G401 (cell line): ENCODE measurements at places on chromosomes 3 and 15. TPM values are rescaled to one million over a fixed set of nuclear protein-coding genes. Genes with fewer than 3 reads are reported as not detected.

The ARL6 gene
- 2.0 and 3.0 TPM in 2 replicates for total RNA-seq

The KBTBD13 gene
- total RNA-seq: 0.37 TPM in 1 of 2 replicates, not detected in the other

The KIF9 gene
- total RNA-seq: 2.6 and 17.1 TPM in 2 replicates

The TMEM42 gene
- 21.3 and 40.7 TPM in 2 replicates for total RNA-seq

The SKIC8 gene
- 484 and 486 TPM in 2 replicates for total RNA-seq

The SLC9C1 gene
- total RNA-seq: not detected in 2 replicates

The ESYT3 gene
- total RNA-seq: not detected in 2 replicates

The CAND2 gene
- total RNA-seq: 19.2 and 20.2 TPM in 2 replicates

The GPR149 gene
- 0.62 and 3.2 TPM in 2 replicates for total RNA-seq

The PARP16 gene
- 6.2 and 6.3 TPM in 2 replicates for total RNA-seq

The ZCWPW2 gene
- 0.55 and 3.8 TPM in 2 replicates for total RNA-seq

The DOCK3 gene
- 0.80 and 1.7 TPM in 2 replicates for total RNA-seq

The ITPKA gene
- total RNA-seq: 12.4 and 20.0 TPM in 2 replicates

The STRA6 gene
- 17.2 and 23.9 TPM in 2 replicates for total RNA-seq

The CFAP44 gene
- total RNA-seq: 1.7 and 2.3 TPM in 2 replicates

The FSTL1 gene
- total RNA-seq: 117 and 179 TPM in 2 replicates

The SYNPR gene
- not detected in 2 replicates for total RNA-seq

The GPR160 gene
- 4.2 and 8.9 TPM in 2 replicates for total RNA-seq

DNA sequence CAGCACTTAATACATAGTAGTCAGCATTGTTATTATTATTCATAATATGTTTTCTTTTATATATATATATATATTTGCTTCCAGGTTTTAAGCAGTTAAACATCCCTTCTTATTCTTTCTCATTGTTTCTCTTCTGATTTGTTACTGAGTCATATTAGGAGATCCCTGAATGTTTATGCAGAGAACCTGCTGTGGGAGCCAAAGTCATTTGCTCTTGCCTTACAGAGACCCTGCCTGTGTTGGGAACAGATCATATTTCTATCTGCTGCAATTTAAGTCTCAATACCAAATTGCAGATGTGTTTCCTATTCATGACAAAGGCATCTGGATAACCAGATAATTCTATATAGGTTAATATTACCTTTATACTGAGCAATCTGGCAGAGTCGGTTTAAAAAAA is 323.0 kb upstream of the UMPS start:
- no peak for DNase-seq

- DNase-seq: no peak
Observed at GRCh38 chr15:98233873-98234272, 273.4 kb downstream of the ARRDC4 start.

DNA sequence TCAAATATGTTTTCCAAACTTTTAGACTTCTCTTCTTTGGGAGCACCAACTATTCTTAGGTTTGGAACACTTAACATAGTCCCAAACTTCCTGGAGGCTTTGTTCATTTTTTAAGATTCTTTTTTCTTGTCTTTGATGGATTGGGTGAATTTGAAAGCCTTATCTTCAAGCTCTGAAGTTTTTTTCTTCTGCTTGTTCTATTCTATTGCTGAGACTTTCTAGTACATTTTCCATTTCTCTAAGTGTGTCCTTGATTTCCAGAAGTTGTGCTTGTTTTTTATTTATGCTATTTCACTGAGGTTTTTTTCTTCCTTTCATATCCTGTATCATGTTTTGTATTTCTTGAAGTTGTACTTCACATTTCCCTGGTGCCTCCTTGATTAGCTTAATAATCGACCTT is 97.5 kb downstream of the PLSCR2 start:
- no peak for DNase-seq

DNA sequence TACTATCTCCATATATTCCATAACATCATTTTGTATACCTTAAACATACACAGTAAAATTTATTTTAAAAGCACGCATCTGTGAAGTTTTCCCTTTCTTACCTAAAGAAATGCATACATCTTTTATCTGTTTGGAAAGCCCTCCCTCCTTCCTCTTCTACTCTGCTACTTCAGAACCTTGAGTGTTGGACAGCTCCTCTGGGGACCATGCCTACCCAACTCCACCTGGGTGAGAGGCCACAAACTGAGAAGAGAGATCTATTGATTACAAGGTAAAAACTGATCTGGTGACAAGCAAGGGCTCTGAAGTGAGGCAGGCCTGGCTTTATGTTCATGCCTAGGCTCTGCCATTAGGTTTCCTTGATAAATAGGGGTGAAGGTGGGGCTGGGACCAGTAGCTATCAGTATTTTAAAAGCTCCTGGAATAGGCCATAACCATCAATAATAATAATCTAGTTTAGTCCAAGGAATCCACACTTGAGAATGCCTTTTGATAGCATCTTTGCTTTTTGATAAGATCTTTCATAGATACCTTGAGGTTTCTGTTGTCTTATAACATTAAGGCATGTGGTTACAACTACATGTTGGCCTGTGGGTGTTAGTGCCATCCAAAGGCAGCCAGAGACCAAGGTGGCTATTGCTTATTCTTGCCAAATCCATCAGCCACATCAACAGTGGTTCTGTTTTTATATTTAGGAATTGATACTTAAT is 148.8 kb downstream of the KCNMB2 start:
- DNase-seq: no peak

DNA sequence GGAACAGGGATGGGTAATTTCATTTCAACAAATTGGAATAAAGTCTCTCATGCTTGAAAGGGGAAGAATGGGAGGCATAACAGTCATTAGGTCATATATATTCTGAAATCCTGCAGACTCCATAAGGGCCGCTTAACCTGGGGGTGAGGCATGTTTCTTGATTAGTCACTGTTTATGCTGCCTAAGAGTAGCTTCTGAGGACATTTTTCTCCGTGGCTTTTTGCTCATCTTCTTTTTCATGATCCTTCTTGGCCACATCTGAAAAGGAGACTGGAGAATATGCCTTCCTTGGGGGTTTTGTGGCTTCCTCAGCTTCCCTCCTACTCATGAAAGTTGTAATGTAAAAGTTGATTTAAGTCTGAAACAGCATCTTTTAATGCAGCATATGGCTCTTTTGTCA is 20.0 kb upstream of the CFAP20DC start:
- no peak for DNase-seq

GRCh38 chr3:77078279-77078678 is 38.4 kb downstream of the ROBO2 start:
- DNase-seq: no peak

DNA sequence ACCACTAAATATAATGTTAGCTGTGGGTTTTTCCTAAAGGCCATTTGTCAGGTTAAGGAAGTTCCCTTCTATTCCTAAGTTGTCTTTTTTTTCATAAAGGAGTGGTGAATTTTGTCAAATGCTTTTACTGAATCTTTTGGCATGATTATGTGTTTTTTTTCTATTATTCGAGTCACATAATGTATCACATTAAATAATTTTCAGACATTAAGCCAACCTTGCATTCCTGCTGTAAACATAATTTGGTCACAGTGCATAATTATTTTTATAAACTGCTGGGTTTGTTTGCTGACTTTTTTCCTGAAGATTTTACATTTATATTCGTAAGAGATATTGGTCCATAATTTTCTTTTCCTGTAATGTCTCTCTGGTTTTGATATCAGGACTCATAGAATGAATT is 101.8 kb upstream of the SPRED1 start:
- DNase-seq: no peak

GRCh38 chr3:133460809-133461208 is 61.0 kb downstream of the BFSP2 start:
- no peak for DNase-seq

DNA sequence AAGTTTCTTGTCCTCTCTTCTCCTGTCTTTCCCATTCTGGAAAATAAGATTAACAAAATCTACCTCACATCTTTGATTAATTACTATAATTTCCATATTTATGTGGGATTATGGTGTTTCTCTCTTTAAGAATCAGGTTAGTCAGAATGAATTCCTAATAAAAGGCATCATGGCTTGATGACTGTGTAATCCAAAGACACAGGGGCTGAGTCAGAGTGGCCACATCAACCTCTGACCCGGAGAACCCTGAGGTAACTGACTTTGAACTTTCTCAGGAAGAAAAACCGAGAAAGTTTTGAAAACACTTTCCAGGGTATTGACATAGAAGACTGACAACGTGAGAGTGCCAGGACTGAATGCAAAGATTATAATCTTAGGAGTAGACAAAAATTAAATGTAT is 170.3 kb upstream of the MCTP2 start:
- DNase-seq: no peak

GRCh38 chr3:135454890-135455289 is 510.6 kb upstream of the PPP2R3A start:
- DNase-seq: no peak

DNA sequence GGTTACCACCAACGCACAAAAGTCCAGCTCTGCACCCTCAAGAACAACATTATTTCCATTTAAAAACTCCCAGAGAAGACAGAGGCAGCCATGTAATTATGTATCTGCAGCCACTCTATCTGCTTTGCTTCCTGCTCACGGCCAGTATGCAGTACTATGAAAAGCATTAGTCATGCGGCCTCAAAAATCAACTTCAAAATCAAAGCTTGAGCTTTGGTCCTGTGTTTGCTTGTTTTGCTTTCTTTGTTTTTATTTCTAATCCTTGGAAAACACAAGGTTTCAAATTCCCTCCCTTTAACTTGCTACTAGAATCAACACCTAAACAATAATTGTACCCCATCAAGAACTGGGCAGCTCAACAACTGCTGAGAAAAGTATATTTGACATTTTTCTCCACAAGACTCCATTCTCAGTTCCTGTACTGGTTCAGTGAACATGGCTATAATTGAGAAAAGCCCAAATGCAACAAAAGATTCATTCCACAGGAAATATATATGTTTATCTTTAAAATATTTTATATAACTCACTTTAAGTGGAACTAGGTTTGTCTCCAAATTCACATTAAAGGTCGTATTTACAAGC is 37.6 kb downstream of the GBE1 start:
- DNase-seq: no peak

DNA sequence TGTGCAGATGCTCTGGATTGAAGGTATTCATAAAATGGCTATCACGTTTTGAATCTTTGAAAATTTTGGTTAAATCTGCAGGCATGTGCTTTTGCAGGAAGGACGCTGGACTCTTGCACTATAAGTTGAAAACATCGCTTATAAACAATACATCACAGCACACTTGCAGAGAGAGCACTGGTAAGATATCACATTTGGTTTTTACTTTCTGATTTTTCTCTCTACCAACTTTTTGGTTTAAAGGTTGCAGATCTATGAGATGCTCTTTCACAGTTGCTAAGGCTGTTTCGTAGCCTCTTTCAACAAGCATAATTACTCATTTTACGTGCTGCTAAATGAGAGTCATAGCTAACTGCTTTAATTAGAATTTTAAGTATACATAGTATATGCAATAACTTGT is 724.4 kb upstream of the ARRDC4 start:
- no peak for DNase-seq
